ENCODE measurements at places on chromosomes 4 and X. TPM values are rescaled to one million over a fixed set of nuclear protein-coding genes. Genes with fewer than 3 reads are reported as not detected.

Gene TMPRSS11F
- not detected for total RNA-seq

Gene ZXDA
- 3.8 TPM for total RNA-seq

Gene LRRC66
- 1.2 TPM for total RNA-seq

Gene MAOB
- total RNA-seq, result 0.31 TPM

Gene TEX13B
- not detected for total RNA-seq

Gene S100P
- total RNA-seq, result 2.1 TPM

Gene KLKB1
- 0.09 TPM for total RNA-seq

Gene TLR8
- total RNA-seq, result 0.44 TPM

Gene LRCH2
- total RNA-seq, result 4.0 TPM

Gene TLR3
- 1.6 TPM for total RNA-seq
